Stimulated activated CD8-positive, alpha-beta memory T cell treated with anti-CD3 and anti-CD28 coated beads, Interleukin-7, amount 100 ng/mL, for 4 hours (primary cell): ENCODE measurements at places on chromosomes 5 and 9.
A peak's percentile ranks its signal among the peaks of the same experiment; 100 is the strongest.

GRCh38 chr9:25421560-25421959 is 256.7 kb downstream of the TUSC1 start:
- no peak for DNase-seq

DNA sequence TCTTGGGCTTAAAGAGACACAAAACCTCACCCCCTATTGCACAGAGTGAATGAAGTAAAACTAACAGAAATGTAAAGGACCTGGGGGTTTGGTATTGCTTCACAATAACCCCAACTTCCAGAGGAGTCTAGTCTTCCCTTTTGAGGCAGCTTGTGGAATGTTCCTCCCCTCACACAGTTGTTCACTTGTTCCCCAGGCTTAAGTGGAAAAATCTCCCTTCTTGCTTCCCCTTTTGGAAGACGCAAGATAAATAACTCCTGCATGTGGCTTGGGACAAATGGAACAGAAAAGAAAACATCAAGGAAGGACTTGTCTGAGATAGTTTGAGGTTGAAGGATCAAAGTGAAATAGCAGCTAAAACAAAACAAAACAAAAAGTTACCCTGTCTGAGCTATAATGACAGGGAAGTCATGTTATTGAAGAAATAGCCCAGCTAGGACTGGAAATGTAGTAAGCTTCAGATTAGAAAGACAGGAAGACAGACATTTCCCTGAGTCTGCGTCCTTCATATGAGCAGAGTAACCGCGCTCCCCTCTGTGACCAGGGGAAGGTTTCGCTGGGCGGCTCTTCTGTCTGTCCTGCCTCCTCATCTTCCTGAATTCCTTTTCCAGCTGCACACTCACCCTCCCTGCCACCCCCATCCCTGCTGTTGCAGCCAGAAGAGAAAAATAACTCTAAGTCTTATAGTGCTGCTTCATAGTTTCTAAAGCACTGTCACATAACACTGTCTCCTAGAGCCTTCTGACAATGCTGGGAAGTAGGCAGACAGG is 8.8 kb downstream of the SPARC start:
- DNase-seq, result no peak

DNA sequence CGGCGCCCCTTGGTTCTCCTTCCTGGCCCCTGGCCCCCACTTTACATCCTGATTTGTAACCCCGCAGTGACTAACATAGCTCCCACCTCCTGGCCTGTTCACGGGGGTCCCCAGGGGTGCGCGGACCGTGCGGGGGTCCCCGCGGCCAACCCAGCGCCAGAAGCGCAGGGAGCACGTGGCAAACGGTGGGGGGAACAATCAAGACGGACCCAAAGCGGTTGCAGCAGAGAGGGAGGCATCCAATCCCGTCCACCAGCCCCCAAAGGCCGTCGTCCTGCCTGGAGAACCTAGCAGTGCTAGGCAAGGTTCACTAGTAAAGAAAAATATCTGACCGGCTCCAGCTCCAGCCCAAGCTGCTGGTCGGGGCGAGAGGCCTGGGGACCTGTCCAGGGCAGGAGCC is 201.5 kb downstream of the AUH start:
- DNase-seq, result no peak

GRCh38 chr9:35714123-35714522 is 17.9 kb downstream of the TLN1 start:
- no peak for DNase-seq

GRCh38 chr9:138104251-138105122 is 226.9 kb downstream of the CACNA1B start:
- DNase-seq, result no peak

GRCh38 chr5:139342423-139342723 is 719 bp downstream of the PAIP2 start:
- DNase-seq, result peak; percentile 64

- DNase-seq, result no peak
Observed at GRCh38 chr9:130741831-130742449, 48.4 kb downstream of the EXOSC2 start.

DNA sequence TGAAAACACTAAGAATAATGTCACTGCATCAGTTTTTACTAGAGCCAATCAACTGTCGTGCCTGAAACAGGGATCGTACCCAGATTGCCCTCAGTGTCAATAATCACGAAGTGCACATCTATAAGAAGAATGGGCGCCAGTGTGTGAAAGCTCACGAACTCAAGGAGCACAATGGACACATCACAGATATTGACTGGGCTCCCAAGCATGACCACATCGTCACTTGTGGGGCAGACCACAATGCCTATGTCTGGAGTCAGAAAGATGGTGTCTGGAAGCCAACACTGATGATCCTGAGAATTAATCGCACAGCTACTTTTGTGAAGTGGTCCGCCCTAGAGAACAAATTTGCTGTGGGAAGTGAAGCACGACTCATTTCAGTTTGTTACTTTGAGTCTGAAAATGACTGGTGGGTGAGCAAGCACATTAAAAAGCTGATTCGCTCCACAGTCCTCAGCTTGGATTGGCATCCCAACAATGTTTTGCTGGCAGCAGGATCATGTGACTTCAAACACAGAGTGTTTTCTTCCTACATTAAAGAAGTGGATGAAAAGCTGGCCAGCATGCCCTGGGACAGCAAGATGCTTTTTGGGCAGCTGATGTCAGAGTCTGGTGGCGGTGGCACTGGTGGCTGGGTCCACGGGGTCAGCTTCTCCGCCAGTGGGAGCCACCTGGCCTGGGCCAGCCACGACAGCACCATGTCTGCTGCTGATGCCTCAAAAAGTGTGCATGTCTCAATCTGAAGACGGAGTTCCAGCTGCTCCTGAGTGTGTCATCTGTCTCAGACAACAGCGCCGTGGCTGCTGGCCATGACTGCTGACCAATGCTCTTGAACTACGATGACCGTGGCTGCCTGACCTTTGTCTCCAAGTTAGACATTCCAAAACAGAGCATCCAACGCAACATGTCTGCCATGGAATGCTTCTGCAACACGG is 32.2 kb downstream of the NSA2 start:
- DNase-seq, result no peak
